Left lung (tissue), 14 donors: ENCODE measurements at places on chromosomes 4 and X. TPM values are rescaled to one million over a fixed set of nuclear protein-coding genes. Genes with fewer than 3 reads are reported as not detected.

DNA sequence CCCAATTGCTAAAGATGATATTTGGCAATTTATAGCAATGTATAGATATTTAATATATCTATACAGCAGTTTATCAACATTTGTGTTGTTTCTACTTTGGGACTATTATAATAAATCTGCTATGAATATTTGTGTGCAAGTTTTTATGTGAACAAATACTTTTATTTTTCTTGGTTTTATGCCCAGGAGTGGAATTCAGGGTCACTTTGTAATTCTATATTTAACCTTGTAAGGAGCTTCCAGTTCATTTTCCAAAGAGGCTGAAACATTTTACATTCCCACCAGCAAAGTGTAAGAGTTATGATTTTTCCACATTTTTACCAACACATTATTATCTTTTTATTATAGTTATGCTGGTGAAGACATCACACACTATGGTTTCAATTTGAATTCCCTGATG, 801.3 kb downstream of the PCDH18 start:
- no peak for DNase-seq

GRCh38 chr4:126541820-126542219, 1090.9 kb upstream of the INTU start:
- no peak for DNase-seq

DNA sequence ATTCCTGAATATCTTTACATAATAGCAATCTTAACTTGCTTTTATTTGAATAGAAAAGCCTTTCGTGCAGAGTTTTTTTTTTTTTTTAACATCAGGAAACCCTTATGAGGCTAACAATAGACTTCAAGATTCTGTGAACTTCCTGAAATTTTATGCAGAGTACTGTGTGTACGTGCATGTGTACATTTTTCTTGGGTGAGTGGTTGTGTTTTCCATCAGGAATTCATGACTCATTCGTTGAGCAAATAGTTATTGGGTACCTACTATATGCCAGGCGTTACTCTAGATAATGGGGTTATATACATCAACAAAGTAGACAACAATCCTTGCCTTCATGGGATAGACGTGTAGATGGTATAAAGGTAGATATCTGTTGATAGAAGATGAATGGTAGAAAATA, 59.1 kb downstream of the MRPL1 start:
- DNase-seq: no peak

- peak; percentile 15 for DNase-seq
Measured at GRCh38 chr4:87423317-87424098, 1.1 kb downstream of the NUDT9 start.

DNA sequence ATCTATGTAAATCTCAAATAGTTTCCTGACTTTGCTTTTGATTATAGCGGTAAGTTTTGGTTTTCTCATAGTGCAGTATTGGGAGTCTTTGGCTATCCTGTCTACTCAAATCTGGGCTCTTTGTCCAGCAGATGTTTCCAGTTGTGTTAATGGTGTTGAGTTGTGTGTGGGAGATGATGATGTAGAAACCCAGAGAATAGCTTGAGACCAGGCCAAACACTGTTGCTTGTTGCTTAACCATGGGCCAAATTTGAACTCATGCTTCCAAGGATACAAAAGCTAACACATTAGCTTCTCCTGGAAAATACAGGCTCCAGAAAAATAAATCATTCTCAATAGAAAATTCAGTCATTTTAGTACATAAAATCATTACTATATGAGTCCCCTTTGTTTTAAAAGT, 82.6 kb upstream of the GYPA start:
- DNase-seq: no peak

- DNase-seq: no peak
Measured at GRCh38 chr4:123776267-123776666, 379.7 kb downstream of the SPRY1 start.

DNA sequence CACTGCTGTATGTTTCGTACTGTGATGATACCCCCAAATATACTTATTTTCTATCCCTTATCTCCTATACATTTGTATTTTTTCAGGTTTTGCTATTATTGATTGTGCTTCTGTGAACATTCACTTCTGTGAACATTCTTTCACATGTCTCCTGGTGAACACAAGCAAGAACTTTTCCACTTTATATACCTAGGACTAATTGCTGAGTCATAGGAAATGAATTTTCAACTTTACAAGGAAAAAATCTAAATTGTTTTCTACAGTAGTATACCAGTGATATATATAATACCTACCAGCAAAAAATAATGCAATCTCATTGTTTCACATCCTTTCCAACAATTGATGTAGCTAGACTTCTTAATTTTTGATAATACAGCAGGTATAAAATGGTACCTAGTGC, 139.5 kb upstream of the MAGEB18 start:
- DNase-seq: no peak

GRCh38 chrX:13764765-13765164, 30.2 kb downstream of the OFD1 start:
- DNase-seq: no peak

DNA sequence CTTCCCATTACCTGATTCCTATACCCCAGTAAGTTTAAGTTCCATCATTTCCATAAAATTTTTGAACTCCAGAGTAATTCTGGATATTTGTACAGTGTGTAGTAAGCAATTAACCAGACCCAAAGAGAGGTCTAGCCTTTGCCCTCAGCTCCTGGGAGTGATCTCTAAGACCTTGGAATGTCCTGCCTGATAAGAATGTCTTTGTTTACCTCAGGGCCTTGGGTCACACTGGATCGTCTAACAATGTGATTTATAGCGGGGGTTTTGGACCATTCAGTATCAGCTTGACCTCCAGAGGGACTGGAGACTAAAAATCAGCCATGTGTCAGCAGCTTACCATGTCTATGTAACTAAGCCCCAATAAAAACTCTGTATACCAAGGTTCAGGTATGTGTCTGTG, 330.9 kb upstream of the PPP1R2C start:
- no peak for DNase-seq

DNA sequence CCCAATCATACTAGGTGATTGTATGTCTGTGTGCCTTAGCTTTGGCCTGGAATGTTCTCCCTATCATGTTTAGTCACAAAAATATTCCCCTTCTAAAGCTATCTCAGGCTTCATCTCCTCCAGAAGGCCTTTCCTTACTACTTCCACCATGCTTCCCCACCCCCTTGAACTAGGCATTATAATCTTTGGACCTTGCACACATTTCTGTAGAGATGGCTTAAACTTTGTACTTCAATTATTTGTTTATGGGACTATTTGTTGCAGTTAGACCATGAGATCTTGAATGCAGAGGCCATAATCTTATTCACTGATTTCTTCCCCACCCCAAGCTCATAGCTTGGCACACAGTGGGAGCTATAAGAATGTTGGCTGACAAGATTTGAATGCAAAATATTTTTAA, 262.0 kb upstream of the EDA2R start:
- DNase-seq: no peak

DNA sequence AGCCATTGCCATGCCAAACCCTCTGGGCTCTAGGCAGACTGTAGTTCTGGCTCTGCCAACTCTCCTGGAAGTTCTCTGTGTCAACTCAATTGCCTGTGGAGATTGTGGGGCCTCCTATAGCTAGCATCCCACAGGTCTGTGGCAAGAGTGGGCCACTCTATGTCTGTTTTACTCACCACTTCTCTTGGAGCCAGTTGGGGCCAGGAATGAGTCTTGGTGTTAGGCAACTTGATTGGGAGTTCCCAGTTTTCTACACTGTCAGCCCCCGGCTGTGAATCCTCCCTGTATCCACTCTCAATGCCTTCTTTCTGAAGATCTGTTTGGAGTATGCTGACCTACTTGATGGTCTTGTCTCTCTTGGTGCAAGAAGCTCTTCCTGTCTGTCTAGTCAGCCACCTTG, 48.2 kb upstream of the EPGN start:
- no peak for DNase-seq

DNA sequence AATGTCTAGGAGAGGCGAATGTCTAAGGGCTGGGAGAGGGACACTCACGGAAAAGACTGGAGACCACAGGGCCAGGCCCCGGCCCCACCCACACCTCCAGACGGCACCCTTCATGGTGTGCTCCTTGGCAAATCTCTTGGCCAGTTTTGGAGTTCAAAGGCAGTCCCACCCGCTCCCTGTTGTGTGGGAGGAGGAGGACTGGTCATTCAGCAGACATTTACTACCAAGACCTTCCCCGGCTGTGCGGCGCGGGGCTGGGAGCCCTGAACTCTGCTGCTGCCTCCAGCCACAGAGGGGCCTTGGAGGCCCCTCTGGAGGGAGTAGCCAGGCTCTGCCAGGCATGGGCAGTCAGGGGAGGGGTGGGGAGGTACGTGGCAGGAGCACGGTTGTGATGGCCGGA, 8.7 kb upstream of the TBC1D14 start:
- peak; percentile 27 for DNase-seq

DNA sequence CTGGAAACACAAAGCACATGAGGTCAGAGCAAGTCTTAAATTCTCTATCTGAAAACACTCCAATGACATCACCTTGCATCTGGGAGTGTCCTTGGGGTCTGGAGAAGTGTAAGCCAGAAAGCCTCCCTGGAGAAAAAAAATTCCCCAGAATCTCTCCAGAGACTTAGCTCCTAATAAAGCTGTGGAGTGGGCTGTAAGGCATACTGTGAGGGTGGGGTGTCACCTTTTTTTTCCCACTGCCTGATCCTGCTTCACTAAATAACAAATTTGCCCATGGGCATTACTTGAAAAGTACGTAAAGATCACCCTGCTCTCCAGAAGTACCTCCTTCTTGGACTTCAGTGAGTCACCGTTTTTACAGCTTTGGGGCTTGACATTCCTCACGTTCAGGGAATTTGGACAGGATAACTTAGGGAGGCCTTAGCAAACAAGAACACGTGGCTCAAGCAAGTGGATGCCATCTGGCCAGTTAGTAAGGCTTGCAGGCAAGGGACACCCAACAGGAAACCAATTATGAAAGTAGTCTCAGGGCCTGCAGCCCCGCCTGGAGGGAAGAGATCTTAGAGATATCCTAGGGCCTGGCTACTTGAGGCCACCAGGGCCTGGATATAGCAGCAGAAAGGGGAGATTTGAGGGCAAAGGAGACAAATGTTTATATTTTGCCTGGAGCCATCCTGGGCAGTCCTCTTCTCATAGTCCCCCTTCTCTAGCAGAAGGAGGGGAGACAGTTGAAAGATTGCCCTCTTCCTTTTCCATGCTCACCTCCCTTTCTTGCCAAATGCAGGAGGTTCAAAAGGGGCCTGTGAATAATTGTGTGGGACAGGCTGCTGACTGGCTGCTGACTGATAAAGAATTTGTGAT, 60.1 kb upstream of the PLAC1 start:
- peak; percentile 69 for DNase-seq

- no peak for DNase-seq
Measured at GRCh38 chrX:10071451-10072144, 85.2 kb upstream of the CLCN4 start.

- DNase-seq: peak; percentile 69
Measured at GRCh38 chr4:99885063-99885664, 9.1 kb downstream of the LAMTOR3 start.

- no peak for DNase-seq
Measured at GRCh38 chr4:11436084-11436483, 7.4 kb upstream of the HS3ST1 start.

GRCh38 chrX:10133980-10134676, 22.6 kb upstream of the CLCN4 start:
- DNase-seq: peak; percentile 4

DNA sequence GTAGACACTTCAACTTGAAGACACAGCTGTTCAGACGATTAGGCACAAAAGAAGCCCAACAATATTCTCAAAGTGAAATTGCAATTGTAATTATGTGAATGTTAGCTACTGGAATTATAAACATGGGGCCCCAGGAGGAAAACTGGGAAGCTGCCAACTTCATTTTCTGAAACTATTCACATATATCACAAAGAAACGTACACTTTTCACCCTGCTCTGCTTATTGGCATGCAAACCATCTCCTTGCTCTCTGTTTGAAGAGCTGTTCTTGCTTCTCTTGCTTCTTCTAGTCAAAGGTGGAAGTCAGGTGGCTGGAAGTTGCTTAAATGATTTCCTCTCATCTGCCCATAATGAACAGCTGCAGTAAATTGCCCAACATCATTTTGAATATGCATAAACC, 320.1 kb downstream of the CFAP299 start:
- peak; percentile 3 for DNase-seq

- DNase-seq: peak; percentile 60
Measured at GRCh38 chr4:70613306-70614183, 15.0 kb upstream of the ENAM start.

GRCh38 chr4:150323406-150324325, 245.4 kb downstream of the DCLK2 start:
- DNase-seq: no peak

- DNase-seq: no peak
Measured at GRCh38 chrX:37653397-37654085, 32.0 kb upstream of the XK start.

DNA sequence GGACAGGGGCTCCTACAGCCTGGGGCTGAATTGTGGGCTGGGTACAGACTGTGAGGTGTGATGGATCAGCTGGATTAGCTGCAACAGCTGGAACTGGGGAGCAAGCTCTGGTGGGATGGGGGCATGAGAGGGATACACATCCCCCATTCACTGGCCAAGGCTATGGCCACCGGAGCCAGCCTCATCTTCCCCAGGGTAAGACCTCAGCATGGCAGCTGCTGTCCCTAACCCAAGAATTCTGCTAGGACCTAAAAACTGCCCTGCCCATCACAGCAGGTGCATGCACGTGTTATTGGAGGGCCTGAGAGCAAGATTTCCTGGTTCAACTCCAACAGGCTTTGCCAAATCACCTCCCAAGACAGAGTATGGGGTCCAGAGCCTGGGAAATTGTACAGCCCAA, 258.6 kb upstream of the AGTR2 start:
- no peak for DNase-seq

- DNase-seq: peak; percentile 32
Measured at GRCh38 chrX:139932073-139932900, 566 bp downstream of the ATP11C start.

DNA sequence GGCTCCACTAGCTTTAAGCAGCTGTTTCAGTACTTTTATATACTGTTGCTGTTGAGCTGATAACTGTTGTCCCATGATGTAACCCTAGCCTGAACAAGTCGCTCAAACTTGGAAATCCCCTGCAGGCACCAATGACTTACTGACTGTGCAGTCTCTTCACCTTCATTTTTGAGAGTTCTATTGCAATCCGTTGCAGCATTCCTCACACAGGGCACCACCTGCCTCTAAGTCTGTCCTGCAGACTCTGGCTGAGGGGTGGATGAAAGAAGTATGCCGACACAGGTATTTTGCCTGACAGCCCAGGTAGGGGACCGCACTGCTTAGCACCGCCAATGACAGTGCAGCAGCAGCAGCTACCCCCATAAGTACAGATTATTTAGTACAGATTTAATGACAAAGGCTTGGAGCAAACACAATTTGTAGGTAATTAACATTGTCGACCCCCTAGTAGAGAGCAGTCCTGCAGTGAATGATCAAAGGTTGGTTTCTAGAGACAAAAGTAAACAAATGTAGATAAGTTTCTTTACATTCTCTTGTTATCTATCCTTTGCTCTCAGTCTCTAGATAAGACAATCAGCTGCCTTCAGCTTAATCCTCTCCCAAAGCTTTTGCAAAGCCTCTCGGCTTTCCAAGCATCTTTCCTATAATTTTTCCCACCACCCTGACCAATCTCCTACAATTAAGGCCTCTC, 205.0 kb downstream of the PABPC4L start:
- no peak for DNase-seq

- DNase-seq: no peak
Measured at GRCh38 chr4:169132561-169133305, 122.7 kb upstream of the CBR4 start.

Gene MGAT4D
- not detected for total RNA-seq

Gene PPARGC1A
- 9.2 TPM for total RNA-seq

Gene HPSE
- total RNA-seq: 6.5 TPM

Gene SORBS2
- 36.5 TPM for total RNA-seq

Gene SSX4B
- total RNA-seq: not detected

Gene GAGE12E
- total RNA-seq: not detected

Gene NLGN4X
- 1.2 TPM for total RNA-seq

Gene MGARP
- 0.21 TPM for total RNA-seq

Gene GAGE12J
- total RNA-seq: not detected

Gene TKTL2
- not detected for total RNA-seq
